Umbilical cord (tissue), 2 donors: ENCODE measurements at places on chromosomes 2 and 18. TPM values are rescaled to one million over a fixed set of nuclear protein-coding genes. Genes with fewer than 3 reads are reported as not detected.

- peak; percentile 74 for DNase-seq
Measured at GRCh38 chr2:157257312-157258252, at the start of gene GALNT5. GALNT5 (plus strand) TSS chr2:157257705; CDS start chr2:157258083, 378 bp downstream.

GRCh38 chr2:197322724-197323720 lies 12.4 kb upstream of the ANKRD44 start:
- DNase-seq, result no peak

DNA sequence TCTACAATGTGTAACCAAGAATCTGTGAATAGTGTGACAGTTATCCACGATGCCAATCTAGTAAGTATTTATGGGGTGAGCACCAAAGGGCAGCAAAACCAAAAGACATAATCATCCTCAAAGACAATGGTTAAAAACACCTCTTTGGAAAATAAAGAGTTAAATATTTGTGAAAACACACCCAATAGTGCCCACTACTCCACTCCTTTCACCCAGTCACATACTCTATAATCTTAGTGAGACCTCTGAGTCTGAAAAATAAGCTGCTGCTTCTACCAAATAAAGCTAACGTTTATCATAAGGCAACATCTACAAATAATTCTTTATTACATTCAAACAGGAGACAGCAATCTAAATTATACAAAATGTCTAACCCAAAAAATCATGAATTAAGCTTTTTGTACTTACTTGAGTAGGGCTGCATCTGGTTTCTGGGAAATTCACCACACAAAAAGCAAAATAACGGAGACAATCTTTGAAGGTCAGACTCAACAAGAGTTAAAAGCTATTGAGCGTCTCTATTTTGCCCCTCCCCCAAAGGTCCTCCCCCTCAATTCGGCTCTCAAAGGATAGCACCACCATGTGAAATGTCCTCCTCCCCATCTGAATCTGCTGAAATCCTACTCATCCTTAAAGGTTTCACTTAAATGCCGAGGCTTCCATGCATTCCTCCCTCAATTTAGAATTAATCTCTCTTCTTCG lies 2.0 kb downstream of the RAPH1 start:
- DNase-seq, result peak; percentile 61

GRCh38 chr2:10042301-10043161 lies 819 bp upstream of the KLF11 start:
- DNase-seq, result peak; percentile 88

DNA sequence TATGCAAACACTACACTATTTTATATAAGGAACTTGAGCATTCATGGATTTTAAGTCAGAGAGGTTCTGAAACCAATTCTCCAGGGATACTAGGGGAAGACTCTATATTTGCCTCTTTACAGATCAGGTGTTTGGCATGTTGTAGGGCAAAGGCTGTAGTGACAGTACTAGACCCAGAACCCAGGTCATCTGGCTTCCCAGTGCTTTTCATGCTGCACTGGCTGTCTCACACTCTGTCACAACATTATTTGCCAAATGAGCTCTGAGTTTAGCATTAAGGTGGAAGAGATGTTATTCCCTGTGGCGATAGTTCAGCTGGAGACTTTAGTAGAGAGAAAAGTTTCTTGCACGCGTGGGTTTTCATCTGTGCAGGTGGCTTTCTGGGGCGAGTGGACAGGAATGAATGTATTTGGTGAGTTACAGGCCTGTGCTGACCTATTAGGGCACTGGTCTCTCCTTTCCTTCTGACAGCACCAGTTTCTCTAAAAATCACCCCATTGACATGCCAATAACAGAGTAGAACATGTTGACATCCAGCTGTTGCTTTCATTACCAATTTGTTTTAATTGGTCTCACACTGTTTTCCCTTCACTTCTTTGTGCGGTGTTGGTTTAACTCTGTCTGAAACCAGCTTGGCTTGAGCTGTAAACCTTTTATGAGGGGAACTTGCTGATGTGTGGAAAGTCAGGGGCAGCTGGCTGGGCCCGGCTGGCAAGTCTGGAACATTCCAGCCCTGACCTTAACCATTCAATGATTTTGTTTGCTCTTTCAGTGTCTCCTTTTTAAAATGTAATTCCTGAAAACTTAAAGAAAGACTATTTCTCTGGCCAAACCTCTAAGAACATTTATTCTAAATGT lies 643.0 kb upstream of the FAM98A start:
- DNase-seq, result no peak

DNA sequence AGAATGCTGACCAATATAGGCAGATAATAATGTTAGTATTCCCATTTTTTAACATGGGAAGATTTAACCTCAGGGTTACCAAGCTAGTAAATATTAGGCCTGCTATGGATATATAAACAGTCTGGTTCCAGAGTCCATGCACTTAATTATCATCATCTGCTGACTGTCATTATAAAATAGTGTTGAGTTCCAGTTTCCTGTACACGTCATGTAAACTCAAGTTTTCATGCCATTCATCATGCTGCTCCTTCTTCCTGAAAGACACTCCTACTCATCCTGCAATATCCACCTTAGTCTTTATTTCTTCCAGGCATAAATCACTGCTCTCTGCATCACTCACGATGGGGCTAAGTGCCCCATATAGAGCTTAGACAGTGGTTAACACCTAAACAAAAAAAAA lies 420.8 kb upstream of the SPHKAP start:
- no peak for DNase-seq

GRCh38 chr2:237669283-237669627 lies 41.9 kb downstream of the LRRFIP1 start:
- DNase-seq, result no peak

- DNase-seq, result no peak
Measured at GRCh38 chr2:114929225-114929624, 486.8 kb downstream of the DPP10 start.

- DNase-seq, result no peak
Measured at GRCh38 chr18:32612651-32613050, 142.0 kb upstream of the GAREM1 start.

- DNase-seq, result no peak
Measured at GRCh38 chr18:58756596-58757240, 85.5 kb downstream of the MALT1 start.

GRCh38 chr2:144115739-144116291 lies 404.1 kb downstream of the ZEB2 start:
- peak; percentile 44 for DNase-seq

DNA sequence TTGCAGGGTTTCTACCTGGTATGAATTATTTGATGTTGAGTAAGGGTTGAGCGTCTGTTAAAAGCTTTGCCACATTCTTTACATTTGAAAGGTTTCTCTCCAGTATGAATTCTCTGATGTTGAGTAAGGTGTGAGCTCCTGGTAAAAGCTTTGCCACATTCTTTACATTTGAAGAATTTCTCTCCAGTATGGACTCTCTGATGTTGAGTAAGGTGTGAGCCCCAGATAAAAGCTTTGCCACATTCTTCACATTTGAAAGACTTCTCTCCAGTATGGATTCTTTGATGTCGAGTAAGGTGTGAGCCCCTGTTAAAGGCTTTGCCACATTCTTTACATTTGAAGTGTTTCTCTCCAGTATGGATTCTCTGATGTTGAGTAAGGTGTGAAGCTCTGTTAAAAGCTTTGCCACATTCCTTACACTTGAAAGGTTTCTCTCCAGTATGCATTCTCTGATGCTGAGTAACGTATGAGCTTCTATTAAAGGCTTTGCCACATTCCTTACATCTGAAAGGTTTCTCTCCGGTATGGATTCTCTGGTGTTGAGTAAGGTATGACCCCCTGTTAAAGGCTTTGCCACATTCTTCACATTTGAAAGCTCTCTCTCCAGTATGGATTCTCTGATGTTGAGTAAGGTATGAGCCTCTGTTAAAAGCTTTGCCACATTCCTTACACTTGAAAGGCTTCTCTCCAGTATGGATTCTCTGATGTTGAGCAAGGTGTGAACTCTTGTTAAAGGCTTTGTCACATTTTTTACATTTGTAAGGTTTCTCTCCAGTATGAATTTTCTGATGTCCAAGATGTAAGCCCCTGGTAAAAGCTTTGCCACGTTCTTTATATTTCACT lies 27.1 kb downstream of the ZNF519 start:
- DNase-seq, result no peak

DNA sequence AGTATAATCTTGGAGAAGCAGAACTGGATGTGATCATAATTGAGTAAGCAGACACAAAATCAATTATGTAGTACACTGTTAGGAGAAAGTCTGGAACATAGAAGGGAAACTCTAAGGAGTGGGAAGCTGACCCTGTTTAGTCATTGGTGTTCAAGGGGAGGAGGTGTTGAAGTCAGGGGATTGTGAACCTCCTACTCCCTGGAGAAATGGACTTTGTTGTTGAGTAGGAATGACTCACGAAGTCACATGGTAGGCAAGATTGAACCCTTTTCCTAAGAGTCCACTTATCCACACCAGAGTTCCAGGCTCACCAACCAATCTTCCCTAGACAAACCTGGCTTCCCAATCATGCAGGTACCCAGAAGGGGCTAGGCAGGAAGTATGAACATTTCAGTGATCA lies 81.0 kb upstream of the BCL11A start:
- no peak for DNase-seq

DNA sequence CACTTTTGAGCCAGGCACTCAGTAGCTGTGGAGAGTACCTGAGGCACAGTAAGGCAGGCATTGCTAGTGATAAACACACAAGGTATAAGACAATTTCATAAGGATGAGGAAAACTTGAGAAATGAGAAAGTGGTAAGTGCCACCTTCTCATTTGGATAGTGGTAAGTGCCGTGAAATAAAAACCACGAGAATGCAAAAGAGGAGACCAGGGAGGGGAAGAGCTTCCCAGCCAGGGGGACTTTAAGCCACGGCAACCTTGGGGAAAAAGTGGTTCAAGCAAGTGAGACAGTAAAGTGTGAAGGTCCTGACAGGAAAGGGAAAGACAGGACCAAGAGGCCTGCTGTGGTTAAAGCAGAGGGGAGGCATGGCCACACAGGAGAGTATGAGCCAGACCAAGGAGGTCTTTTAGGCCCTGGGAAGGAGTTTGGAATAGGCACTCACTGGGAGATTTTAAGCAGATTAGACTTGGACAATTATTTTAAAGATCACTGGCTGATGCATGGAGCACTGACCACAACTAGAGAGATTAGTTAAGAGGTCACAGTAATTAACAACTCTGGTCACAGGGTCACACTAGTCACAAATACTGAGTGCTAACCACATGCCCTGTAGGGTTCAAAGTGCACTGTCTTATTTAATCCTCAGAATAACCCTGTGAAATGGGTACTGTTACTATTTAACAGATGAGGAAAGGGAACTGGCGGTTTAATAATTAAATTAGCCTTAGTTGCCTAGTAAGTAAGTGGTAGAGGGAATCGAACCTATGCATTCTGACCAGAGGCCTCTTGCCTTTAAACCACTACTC lies 50.1 kb downstream of the THOC1 start:
- no peak for DNase-seq

- peak; percentile 62 for DNase-seq
Measured at GRCh38 chr2:145012214-145012670, 492.3 kb upstream of the ZEB2 start.

DNA sequence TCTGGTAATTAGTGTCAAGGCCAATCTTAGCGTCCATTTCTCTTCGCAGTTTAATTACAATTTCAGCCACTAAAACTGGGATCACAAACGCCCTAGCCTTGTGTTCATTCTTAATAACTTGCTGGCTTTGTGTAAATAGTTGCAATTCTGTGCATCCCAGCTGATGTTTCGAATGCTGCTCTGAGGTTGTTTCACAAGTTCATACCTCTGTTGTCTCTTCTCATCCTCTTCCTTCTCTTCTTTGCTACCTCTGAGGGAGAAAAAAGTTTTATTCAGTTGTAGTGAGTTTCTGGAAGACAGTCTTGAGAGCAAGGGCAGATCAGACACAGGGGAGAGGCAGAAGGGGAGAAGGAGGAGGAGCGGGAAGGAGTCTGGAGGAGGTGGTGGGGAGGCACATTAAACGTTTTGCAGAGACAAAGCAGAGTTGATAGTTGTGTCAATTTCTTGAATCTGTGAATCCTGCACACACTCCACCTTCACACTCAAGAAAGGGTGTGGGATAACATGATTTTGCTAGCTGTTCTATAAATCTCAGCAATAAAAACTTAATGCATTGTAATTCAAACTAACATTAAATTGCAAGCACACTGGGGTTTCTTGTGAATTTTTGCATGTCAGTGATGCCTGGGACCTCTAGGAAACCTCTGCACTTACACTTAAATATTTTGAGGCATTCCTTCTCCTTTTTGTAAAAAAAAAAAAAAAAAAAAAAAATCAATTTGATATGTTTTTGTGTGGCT lies 6.8 kb downstream of the MEIS1 start:
- peak; percentile 76 for DNase-seq

- DNase-seq, result no peak
Measured at GRCh38 chr2:69452687-69453086, 15.5 kb upstream of the NFU1 start.

- DNase-seq, result no peak
Measured at GRCh38 chr2:233355916-233356315, 1.6 kb downstream of the DGKD start.

GRCh38 chr2:10305715-10306114 lies 3.0 kb downstream of the HPCAL1 start:
- no peak for DNase-seq

- DNase-seq, result no peak
Measured at GRCh38 chr2:109372171-109372568, 241.6 kb downstream of the SEPTIN10 start.

GRCh38 chr2:28454016-28454930 lies 41.6 kb upstream of the PLB1 start:
- DNase-seq, result no peak

DNA sequence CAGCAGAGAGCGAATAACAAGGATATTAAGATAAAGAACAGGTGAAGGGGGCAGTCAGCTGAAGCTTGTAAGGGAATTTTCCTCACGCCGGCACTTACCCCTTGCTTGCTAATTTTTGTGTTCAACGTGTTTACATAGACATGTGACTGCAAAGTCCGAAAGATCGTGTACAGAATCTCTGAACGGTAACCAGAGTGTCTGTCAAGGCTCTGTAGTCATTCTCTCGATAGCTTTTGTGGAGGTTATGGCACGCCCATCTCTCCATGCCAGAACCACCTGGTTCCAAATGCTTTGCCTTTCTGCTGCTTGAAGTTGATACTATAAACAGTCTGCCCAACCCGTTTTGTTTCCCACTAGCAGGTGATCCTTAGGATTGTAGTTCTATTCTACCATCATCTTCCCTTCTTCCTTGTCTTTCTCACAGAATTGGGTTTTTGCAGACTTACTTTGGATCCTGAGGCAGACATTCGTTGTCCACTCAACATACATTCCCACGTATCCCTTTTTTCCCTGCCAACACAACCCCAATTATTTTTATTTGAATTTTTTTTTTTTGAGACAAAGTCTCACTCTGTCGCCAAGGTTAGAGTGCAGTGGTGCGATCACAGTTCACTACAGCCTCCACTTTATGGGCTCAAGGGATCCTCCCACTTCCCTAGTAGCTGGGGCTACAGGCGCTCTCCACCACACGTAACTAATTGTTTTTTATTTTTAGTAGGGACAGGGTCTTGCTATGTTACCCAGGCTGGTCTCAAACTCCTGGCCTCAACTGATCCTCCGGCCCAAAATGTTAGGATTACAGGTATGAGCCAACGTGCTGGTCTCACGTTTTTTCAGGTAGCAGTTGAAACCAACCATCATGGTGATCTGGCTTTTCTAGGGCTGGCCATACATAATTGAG lies 1.3 kb upstream of the USP34 start:
- peak; percentile 39 for DNase-seq

- no peak for DNase-seq
Measured at GRCh38 chr2:207660994-207661393, 35.8 kb upstream of the METTL21A start.

LYPD6 gene
- 22.4 TPM for total RNA-seq

CYTIP gene
- 18.8 TPM for total RNA-seq

SERPINB2 gene
- total RNA-seq, result 39.2 TPM

UNC80 gene
- total RNA-seq, result 4.6 TPM

SLC16A14 gene
- total RNA-seq, result 1.7 TPM

RBMS1 gene
- 131 TPM for total RNA-seq

ASTL gene
- total RNA-seq, result 1.4 TPM

ACVR2A gene
- total RNA-seq, result 118 TPM

CIB4 gene
- total RNA-seq, result not detected

RGPD5 gene
- total RNA-seq, result 42.1 TPM

NYAP2 gene
- total RNA-seq, result 0.96 TPM

MOGAT1 gene
- total RNA-seq, result not detected
